ENCODE measurements at places on chromosomes 4 and X. TPM values are rescaled to one million over a fixed set of nuclear protein-coding genes. Genes with fewer than 3 reads are reported as not detected.

UGT2B10 gene
- not detected for total RNA-seq

FGD1 gene
- 8.8 TPM for total RNA-seq

PNMA3 gene
- 2.9 TPM for total RNA-seq

DNA sequence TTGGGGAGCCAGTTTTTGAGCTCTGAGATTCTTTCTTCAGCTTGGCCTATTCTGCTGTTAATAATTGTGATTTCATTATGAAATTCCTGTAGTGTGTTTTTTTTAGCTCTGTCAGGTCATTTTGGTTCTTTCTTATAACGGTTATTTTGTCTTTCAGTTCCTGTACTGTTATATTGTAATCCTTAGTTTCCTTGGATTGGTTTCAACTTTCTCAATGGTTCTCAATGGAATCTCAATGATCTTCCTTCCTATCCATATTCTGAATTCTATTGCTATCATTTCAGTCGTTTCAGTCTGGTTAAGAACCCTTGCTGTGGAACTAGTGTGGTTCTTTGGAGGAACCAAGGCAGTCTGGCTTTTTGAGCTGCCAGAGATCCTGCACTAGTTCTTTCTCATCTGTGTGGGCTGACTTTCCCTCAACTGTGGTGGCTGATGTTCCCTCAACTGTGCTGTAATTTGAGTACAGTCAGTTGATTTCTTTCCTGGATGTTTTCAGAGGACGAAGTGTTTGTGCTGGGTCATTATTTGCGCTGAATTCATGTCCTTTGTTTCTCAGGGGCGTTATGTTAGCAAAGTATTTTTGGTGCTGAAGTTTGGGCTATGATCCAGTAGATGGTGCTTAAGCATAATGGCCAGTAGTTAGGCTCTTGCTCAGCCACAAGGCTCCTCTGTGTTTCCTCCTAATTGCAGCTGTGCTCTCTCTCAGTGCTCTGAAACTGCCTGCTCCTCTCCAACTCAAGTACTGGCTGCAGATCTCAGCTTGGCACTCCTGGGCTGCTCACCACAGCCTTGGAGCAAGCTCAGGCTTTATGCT is 27.5 kb downstream of the ENPEP start:
- no peak for DNase-seq

DNA sequence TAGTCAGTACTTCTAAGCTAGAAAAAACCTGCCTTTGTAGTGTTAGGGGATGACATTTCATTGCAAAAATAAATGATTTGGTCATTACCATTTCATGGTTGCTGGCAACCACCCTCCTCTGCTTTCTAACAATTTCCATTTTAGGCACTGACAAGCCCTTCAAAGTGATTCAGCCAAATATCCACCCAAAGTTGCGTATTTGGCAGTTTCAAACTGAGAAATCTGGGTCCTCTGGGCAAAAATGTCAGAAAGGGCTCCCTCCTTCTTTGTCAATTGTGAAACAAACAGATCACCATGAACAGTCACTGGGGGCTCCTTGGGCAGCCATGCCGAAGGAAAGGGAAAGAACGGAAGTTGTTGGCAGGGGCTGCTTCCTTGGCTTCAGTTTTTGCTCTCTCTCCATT is 33.0 kb downstream of the PLAC1 start:
- DNase-seq: no peak

DNA sequence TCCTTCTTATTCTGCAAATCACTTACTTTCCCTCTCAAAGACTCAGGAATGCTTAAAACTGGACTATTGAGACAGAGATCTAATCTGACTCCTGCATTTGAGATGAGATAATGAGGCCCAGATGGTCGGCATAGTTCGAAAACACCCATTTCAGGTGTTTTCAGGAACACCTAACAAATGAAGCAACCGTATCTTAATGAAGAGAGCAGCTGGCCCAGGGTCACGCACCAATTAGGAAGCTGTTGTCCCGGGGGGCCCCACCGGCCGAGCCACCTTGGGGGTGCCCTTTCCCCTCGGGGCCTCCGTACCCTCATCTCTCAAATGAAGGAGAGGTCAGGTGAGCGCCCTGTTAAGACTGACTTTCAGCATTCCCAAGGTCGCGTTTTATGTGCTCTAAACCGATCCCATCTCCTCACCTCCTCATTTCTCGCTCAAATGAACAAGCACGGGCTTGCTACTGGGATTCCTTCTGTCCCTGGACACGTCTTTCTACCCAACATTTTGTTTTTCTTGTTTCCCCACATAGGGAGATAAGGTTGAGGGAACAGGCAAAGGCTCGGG is 824 bp downstream of the LRPAP1 start:
- no peak for DNase-seq

- no peak for DNase-seq
These were observed 18.8 kb downstream of the PPP2R2C start for GRCh38 chr4:6453688-6453990.

GRCh38 chr4:37715889-37716402 is 29.8 kb upstream of the RELL1 start:
- DNase-seq: no peak
